Activated CD4-positive, alpha-beta T cell treated with anti-CD3 and anti-CD28 coated beads, Interleukin-2, amount 50 U/mL, for 16 hours (primary cell): ENCODE measurements at places on chromosomes 1 and 21.
A peak's percentile ranks its signal among the peaks of the same experiment; 100 is the strongest.

GRCh38 chr1:93450321-93450720, 2.4 kb downstream of the FNBP1L start:
- DNase-seq = no peak

DNA sequence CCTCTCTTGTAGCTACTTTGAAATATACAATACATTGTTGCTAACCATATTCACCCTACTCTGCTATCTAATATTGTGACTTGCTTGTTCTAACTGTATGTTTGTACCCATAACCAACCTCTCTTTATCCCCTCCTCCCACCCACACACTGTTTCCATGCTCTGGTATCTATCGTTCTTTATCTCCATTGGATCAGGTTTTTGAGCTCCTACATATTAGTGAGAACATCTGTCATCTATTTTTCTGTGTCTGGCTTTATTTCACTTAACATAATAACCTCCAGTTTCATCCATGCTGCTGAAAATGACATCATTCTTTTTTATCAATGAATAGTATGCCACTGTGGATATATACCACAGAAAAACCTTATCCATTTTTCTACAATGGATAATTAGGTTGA, 1230.1 kb downstream of the PLA2G4A start:
- DNase-seq = no peak

- no peak for DNase-seq
Observed at GRCh38 chr1:3881193-3881480, 18.9 kb downstream of the C1orf174 start.

DNA sequence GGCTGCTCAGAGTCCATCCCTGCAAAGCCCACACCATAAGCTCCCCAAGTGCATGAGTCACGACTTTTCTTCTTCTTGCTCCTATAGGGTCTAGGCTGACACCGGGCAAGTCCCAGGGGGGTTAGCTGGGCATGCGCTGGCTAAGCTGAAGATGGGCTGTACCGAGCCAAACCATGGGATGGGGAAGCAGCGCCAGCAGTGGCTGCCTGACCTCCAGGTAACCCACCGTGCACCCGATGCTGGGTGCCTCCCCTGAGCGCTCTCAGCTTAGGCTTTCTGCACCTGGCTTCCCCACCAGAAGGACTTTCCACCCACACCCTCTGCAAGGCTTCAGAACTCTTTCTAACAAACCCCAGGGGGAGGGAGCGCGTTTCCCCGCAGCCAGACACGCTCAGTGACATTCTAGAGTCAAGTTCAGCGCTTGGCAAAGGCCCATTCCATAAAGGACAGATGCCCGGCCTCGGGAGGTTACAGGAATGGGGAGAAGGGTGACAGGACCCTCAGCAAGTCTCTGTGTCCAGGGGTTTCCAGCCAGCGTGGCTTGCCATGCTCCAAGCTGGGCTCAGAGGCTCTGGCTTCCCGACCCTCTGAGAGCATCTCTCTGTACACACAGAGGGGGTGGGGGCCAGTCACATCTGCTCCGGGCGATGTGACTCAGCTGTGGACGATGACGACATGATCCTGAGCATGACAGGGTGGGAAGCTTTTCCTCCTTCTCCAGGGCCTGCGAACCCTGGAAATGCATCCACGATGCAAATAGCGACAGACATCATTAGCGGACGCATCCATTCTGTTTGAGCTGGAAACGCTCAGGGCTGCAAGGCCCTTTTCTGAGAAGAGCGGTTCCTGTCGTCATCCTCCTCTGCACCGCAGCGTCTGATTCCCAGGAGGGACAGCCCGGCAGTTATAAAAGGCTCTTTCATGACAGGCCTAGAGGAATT, 107.8 kb downstream of the SIK1 start:
- no peak for DNase-seq

- DNase-seq = peak; percentile 24
Observed at GRCh38 chr1:161324020-161324419, 9.8 kb downstream of the SDHC start.

DNA sequence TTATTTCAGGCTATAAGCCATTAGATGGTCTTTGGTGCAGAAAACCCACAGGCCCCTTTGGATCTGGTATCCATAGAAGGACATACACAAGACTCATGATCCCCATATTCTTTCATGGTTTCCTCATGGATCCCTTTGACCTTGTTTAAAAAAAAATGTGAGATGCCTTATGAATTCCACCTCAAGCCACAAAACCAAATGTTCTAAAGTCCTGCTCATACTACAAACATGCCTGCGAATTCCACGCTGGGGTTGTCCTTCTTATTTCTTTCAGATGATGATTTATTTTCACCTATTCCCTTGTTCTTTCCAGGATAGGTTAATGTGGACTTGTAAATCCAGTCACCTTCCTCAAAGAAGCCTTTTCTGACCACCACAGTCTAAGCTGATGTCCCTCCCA, 256.9 kb upstream of the DPYD start:
- DNase-seq = no peak

GRCh38 chr1:55478742-55479141, 263.6 kb upstream of the USP24 start:
- no peak for DNase-seq
